Osteocyte (in vitro differentiated cells): ENCODE measurements at places on chromosomes 3 and 15. TPM values are rescaled to one million over a fixed set of nuclear protein-coding genes. Genes with fewer than 3 reads are reported as not detected.

DNA sequence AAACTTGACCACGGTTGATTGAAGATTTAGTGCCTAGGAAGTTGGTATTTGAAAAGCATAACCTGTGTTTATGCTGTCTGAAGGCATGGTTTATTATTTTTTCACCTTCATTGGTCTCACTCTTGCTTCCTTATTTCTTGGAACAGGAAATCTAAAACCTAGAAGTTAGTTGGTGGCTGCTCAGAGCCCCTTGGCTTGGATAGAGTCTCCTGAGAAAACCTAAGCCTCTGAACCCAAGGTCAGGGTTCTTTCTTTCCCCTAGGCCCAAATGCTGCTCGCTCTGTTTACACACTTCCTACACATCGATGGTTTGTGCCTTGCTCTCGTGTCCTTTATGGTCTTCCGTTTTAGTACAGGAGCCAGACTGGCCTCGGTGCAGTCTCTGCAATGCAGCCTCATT lies 82.2 kb downstream of the TRAK1 start:
- no peak overlapping the region for H3K27ac ChIP-seq
- H3K27me3 ChIP-seq, result no peaks in the 10 kb centered on the region
- no peaks in the 10 kb centered on the region for H3K36me3 ChIP-seq
- no peak for DNase-seq
- no peak overlapping the region for H3K4me3 ChIP-seq
- peaks cover 2% of the 10 kb centered on the region for H3K4me1 ChIP-seq

DNA sequence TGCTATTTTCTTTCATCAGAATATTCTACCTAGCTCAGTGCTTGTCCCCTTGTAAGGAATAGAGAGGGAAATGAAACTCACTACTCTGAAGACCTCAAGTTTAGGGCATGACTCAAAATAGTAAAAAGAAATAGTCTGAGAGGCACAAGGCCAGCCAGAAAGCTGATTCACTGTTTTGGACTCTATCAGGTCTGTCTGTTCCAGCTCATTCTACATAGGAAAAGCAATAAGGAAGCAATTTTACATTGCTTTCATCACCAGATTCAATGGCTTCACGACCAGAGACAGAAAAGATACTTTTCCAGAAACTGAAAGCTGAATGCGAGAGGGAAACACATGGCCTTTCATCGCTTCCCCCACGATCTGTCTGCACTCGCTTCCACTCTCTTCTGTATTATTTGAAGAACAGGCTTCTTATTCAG lies 276.0 kb downstream of the GBE1 start:
- no peak for DNase-seq
- peaks cover 8% of the 10 kb centered on the region for H3K4me1 ChIP-seq
- H3K4me3 ChIP-seq, result no peak overlapping the region
- H3K36me3 ChIP-seq, result peaks cover 6% of the 10 kb centered on the region

- no peaks in the 10 kb centered on the region for H3K36me3 ChIP-seq
- H3K27ac ChIP-seq, result no peak overlapping the region
- peaks cover 8% of the 10 kb centered on the region for H3K4me1 ChIP-seq
- no peak overlapping the region for H3K4me3 ChIP-seq
- H3K27me3 ChIP-seq, result peaks cover 22% of the 10 kb centered on the region
Measured at GRCh38 chr15:68994981-68995761, 19.3 kb upstream of the NOX5 start.

GRCh38 chr15:34437687-34438086 lies at the start of gene GOLGA8A:
GOLGA8A (minus strand) TSS chr15:34437808; CDS start chr15:34389691, 48,117 bp downstream.
- H3K4me3 ChIP-seq, result peak within 1 kb of the TSS; percentile 91
- peaks cover 11% of the 10 kb centered on the region for H3K36me3 ChIP-seq
- H3K4me1 ChIP-seq, result peaks cover 14% of the 10 kb centered on the region
- no peak for DNase-seq
- H3K27me3 ChIP-seq, result peaks cover 18% of the 10 kb centered on the region

GRCh38 chr3:61008998-61009380 lies 242.3 kb downstream of the FHIT start:
- peaks cover 4% of the 10 kb centered on the region for H3K27me3 ChIP-seq
- H3K36me3 ChIP-seq, result no peaks in the 10 kb centered on the region
- no peak for DNase-seq
- peaks cover 3% of the 10 kb centered on the region for H3K4me1 ChIP-seq

- no peaks in the 10 kb centered on the region for H3K27me3 ChIP-seq
- H3K36me3 ChIP-seq, result peaks cover 17% of the 10 kb centered on the region
- H3K4me1 ChIP-seq, result peaks cover 50% of the 10 kb centered on the region
- no peak overlapping the region for H3K4me3 ChIP-seq
- peak overlapping the region; percentile 77 for H3K27ac ChIP-seq
Measured at GRCh38 chr15:77409259-77410156, 10.4 kb downstream of the PEAK1 start.

- peak overlapping the region; percentile 95 for H3K4me3 ChIP-seq
- peak overlapping the region; percentile 97 for H3K27ac ChIP-seq
- peaks cover 10% of the 10 kb centered on the region for H3K36me3 ChIP-seq
- H3K4me1 ChIP-seq, result peaks cover 63% of the 10 kb centered on the region
- no peaks in the 10 kb centered on the region for H3K27me3 ChIP-seq
Measured at GRCh38 chr15:68278595-68279405, 1.3 kb downstream of the FEM1B start.

Gene CCDC54
- not detected in 2 replicates for total RNA-seq

DNA sequence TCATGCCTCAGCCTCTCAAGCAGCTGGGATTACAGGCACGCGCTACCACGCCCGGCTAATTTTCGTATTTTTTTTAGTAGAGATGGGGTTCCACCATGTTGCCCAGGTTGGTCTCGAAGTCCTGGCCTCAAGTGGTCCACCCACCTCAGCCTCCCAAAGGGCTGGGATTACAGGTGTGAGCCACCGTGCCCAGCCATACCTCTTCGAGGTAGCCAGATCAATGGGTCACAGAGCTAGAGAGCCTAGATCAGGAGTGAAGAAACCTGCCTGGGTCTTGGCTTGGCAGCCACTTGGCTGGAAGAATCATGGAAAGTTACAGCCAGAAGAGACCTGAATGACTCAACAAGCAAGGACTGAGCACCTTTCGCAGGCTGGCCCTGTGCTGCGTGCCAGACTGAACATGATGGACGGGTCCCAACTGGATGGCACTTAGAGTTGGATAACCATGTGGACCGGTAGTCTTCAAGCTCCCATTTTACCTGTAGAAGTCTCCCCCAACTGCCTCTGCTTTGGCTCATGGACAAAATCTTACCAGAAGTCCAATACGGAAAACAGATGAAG lies 29.7 kb downstream of the GNB5 start:
- H3K27ac ChIP-seq, result peak overlapping the region; percentile 47
- H3K36me3 ChIP-seq, result peaks cover 7% of the 10 kb centered on the region
- peak overlapping the region; percentile 18 for H3K4me3 ChIP-seq
- no peak for DNase-seq

Gene TM6SF1
- 5.6 and 5.9 TPM in 2 replicates for total RNA-seq

DNA sequence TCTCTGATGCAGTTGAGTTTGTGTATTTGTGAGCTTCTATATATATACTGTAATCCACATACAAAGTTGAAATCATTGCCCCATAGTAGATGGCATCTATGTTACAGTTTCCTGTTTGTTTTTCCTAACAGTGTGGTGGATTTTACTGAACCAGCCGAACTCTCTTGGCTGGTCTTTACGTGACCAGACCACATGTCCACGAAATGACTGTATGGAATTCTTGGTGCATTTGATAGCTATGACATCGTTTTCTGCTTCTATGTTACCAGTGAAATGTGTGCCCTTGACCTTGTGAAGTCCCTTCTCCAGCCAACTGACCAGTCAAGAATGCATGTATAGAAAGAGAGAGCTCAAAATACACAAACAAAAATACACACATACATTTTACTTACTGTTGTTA lies 1.8 kb downstream of the KCNMB2 start:
- H3K4me1 ChIP-seq, result peaks cover 4% of the 10 kb centered on the region
- H3K27ac ChIP-seq, result no peak overlapping the region
- no peaks in the 10 kb centered on the region for H3K36me3 ChIP-seq
